ENCODE measurements at places on chromosomes 2 and 18.

DNA sequence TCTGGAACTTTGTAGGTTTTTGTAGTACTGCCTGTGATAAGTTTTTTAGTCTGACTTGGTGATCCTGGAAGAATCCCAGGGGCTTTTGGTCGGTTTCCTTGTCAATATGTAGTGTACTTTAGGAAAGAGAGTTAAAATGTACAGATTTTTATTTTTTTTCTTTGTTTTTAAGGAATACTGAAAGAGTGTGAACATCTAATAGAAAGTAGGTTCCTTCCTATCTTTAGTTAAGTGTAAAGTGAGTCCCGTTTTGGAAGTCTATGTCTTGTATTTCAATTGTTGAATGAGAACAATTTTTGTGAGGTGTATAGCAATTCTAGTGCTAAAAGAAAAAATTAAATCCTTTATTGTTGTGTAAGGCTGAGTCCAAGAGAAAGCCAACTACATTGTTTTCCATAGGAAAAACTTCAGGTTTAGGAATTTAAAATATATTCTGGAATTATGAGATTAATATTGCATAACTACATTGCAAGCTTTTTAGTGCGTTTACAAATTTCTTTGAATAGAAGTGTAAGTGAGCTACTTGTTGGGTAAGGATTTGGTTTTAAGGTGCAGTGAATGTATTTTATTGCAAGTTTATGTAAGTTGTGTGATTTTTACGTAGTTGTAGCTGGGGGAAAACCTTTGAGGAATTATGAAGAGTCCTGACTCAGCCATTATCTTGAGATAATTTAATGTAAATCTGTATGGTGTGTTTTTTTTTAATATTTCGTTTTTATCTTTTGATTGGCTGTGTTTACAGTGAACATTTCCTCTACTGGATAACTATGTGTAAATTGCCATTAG, 1.7 kb downstream of the VAPA start:
- no peak for DNase-seq

DNA sequence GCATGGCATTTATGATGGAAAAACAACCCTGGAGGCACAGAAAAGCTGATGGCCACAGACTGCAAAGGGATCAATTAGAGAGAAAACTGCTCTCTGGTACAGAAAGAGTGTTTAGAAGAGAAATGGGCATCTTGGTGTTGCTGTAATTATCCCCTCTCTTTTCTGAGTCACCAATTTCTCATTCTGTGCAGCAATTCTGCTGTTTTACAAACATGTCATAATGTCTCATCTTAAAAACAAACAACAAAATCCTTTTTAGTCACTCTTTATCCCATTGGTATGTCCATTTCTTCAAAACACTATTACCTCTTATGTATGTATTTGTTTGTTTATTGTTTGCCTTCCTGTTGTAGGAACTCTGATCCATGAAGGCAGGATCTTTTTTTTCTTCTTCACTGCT, 73.9 kb upstream of the HK2 start:
- DNase-seq, result no peak

DNA sequence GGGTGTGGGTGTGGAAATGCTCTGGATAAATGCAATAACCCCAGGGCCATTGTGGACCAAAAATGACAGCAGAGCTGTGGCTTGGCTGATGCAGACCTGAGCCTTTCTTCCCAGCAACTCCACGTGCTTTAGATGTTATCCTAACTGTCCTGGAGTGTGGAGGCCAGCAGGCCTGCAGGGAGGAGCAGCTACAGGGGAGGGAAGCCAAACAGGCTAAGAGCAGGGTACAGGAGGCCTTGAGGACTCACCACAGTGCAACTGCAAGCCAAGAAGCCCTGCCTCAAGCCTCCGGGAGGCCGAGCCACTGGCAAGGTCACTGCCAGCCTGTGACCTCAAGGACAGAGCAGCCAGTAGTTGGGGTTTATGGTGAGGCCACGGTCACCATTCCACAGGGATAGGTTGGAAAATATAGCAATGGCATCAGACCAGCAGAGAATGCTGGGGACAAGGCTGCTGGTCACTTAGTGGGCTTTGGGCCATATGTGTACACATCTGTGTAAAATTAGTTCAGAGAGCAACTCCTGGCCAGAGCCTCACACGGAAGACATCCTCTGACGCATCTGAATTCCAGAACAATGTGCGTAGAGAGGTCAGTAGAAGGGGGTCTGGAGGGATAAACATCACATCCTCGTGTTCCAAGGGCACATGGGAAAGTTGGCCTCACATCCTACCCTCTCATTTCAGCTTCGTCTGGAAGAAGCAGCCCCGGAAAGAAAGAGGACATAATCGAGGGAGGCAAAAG, 76.2 kb upstream of the UPP2 start:
- no peak for DNase-seq

- DNase-seq, result no peak
These were observed 153.3 kb upstream of the RBMS1 start for GRCh38 chr2:160646684-160647444.

DNA sequence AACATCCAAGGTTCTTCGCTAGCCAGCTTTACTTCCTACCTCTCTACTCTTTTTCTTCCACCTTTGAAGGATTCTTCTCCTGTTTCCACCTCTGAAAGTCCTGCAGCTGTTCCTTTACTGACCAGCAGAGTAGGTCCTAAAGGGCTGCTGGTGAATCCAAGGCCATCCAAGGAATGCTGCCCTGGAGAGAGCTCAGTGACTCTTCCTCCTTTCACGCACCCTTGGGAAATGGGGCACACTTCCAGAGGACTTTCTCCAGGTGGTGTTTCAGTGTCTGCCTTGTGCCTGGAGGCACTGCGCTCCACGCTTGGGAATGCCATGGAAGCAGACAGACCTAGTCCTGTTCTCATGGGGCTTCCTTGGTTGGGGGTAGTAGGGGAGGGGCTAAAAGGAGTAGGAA, 45.4 kb downstream of the SLC16A14 start:
- no peak for DNase-seq

DNA sequence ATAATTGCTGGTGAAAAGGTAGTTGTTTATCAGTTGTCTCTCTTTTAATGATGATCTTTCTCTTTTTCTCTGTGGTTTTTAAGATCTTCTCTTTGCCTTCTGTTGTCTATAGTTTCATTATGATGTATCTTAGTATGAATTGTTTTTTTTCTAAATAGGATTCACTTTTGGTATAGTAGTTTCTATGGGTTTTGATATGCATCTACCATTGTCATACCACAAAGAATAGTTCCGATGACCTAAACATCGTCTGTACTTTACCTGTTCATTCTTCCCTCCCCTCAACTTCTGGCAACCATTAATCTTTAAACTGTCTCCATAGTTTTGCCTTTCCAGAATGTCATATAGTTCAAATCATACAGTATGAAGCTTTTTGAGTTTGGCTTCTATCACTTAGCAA, 19.6 kb downstream of the RDH14 start:
- DNase-seq, result no peak

DNA sequence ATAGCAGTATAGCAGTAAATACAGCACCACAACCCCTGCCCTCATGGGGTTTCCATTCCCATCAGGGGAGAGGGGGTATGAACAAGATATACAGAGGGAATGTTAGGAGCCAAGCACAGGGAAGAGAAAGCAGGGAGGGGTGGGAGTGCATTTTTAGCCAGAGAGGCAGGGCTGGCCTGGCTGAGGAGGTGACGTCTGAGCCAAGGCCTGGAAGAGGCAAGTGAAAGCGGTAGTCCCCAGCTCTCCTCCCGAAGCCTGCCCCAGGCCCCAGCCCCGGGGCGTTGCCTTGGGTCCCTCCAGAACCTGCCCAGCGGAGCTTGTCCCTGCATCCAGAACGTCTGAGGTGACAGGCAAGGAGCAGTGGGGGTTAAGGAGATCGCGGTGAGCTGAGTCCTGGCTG, 45.1 kb upstream of the FOSL2 start:
- DNase-seq, result no peak

DNA sequence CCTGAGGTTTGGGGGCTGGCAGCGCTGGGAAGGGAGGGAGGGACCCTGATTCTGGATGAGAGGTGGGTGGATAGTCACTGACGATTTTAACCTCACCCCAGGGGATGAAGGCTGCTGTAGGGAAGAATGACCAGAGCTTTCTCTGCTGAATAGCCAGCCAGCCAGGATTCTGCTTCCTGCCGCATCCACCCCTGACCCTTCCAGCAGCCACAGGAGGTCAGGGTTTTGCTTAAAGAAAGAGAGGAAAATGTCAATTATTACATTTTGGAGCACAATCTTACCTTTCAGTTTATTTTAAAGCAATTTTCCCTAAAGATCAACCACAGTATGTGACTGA, 217.7 kb downstream of the GBX2 start:
- no peak for DNase-seq

DNA sequence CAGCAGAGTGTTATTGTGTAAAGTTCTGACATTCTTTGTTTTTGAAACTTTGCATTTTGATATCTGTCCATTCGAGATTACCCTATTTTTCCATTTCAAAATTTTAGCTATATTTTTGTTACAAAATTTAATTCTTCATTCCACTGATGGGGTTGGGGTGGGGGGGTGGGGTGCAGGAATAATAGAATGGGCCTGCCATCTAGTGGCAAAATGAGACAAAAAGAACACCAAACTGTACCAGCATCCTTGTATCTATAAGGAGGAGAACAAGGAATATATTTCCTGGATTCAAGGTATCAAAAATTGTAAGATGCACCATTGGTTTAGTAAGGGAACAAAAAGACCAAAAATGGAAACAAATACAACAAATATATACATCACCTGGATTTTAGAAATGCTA, 27.9 kb upstream of the TTR start:
- DNase-seq, result no peak

DNA sequence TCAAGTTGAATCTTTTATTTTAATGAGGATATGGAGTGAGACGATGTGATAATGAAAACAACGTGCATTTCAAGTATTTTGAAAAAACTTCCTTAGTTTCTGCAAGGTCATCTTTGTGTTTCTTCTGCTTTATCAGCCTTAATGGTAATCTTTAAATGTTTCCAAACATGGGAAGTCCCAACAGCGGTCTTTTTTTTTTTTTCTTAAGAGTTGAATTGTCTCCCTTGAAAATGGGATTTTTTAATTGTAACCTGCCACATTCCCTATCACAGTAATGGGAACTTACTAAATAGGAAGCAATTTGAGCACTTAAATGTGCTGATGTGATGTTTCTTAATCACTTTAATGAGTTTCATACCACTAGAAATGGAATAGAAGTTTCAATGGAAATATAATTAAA, 45.8 kb downstream of the ATIC start:
- no peak for DNase-seq

GRCh38 chr2:168495524-168495923, 39.5 kb downstream of the CERS6 start:
- DNase-seq, result no peak

- no peak for DNase-seq
These were observed 10.7 kb downstream of the RMP24 start for GRCh38 chr18:35983147-35983546.

- DNase-seq, result no peak
These were observed 186.5 kb upstream of the TPO start for GRCh38 chr2:1226766-1227165.

DNA sequence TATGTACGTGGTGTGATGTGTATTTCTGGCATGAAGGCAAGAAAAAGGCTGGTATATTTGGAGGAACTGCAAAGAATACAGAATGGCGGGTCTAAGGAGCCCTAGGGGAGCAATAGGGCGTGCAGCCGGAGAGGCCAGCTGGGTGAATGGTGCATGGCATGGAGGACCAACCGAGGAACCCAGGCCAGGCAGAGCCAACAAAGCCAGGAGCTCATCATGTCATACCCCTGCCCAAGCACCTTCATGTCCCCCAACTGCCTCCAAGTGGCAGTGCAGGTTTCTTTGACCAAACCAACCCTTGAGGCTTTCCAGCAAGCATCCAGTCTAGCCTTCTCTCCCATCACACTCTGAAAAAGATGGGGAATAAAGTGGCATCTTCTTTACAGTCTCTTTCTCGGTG, 8.9 kb upstream of the KCNK3 start:
- no peak for DNase-seq

DNA sequence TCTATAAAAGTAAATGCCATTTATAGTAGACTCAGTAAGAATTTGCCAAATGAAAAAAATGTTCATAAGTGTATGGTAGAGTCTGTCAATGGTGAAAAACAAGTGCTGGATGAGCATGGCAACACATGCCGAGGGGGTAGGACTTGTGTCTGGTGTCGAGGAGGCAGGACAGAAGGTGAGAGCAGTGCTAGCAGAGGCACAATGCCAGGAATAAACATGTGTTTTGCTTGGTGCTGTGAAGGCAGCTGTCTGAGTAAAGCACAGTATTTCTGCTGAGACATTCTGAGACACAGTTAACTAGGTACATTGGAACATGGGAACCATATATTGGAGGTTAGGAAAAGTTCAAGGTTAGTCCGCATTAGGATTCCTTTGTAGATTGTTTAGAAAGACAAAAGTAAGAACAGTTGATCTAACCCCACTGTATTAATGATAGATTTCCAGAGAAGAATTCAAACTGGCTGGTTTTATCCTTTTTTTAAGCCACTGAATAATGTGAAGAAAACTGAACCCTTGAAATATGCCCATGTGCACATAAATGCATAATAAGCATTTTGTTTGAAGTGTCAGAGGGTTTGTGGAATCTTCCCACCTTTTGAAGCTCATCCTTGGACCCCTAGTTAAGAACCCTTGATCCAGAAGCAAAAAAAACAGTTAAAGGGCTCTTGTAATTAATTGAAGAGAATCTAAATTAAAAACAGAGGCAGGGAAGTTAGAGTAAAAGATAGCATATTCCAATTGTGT, 7.1 kb downstream of the RBM45 start:
- DNase-seq, result no peak

DNA sequence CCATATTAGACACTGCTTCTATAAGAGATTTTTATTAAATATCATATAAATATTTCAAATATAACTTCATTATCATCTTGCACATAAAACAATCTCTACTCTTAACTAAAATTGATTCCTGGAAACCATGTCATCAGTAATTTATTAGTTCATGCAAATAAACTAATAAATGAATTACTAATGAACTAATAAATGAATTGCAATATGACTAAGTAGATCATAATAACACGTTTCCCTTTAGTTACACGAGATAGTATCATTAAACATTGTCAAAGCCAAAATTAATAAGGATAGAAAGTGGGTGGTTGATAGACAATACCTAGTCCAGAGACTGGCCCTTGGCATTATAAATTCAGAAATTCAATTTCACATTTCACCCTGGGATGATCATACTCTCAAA, 26.1 kb downstream of the METTL4 start:
- no peak for DNase-seq

DNA sequence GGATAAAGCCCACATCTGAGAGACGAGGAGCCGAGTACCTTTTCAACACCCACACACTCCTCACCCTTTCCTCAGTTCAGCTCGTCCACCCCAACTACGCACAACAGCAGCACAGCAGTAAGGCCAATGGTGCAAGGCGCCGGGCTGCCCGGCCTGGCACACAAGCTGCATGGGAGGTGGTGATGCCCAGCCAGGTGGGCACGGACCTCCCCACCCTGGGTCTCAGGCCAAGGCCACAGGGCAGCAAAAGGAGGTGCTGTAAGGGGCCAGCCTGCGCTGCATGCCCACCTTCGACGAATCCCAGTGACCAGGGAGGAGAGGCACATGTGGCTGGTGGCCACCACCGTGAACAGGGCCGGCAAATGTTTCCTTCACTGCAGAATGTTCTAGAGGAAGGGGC, 36.5 kb upstream of the MLPH start:
- DNase-seq, result no peak
